ENCODE measurements at places on chromosomes 2 and 18. TPM values are rescaled to one million over a fixed set of nuclear protein-coding genes. Genes with fewer than 3 reads are reported as not detected.
A peak's percentile ranks its signal among the peaks of the same experiment; 100 is the strongest.

The ROCK1 gene
- 17.7 TPM for total RNA-seq

The ACVR1C gene
- total RNA-seq = 0.04 TPM

The ZNF514 gene
- 21.7 TPM for total RNA-seq

The CCDC74B gene
- 1.9 TPM for total RNA-seq

The G6PC2 gene
- total RNA-seq = not detected

DNA sequence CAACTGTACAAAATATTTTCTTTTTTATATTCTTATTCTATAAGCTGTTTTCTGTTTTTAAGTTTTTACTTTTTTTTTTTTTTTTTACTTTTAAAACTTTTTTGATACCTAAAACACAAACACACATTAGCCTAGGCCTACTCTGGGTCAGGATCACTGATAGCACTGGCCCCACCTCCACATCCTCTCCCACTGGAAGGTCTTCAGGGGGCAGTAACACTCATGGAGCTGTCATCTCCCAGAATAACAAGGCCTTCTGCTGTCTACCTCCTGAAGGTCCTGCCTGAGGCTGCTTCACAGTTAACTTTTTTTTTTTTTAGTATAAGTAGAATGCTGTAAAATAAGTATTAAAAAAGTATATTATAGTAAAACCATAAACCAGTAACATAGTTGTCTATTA lies 415.1 kb downstream of the PTPRM start:
- no peak for DNase-seq
- H3K4me1 ChIP-seq = peaks cover 8% of the 10 kb centered on the region
- H3K4me3 ChIP-seq = no peak overlapping the region
- no peak overlapping the region for H3K27ac ChIP-seq
- H3K27me3 ChIP-seq = no peaks in the 10 kb centered on the region

GRCh38 chr2:46460241-46460921 lies 19.0 kb upstream of the TMEM247 start:
- DNase-seq = no peak
- no peaks in the 10 kb centered on the region for H3K27me3 ChIP-seq
- H3K4me1 ChIP-seq = peaks cover 7% of the 10 kb centered on the region
- no peaks in the 10 kb centered on the region for H3K36me3 ChIP-seq

DNA sequence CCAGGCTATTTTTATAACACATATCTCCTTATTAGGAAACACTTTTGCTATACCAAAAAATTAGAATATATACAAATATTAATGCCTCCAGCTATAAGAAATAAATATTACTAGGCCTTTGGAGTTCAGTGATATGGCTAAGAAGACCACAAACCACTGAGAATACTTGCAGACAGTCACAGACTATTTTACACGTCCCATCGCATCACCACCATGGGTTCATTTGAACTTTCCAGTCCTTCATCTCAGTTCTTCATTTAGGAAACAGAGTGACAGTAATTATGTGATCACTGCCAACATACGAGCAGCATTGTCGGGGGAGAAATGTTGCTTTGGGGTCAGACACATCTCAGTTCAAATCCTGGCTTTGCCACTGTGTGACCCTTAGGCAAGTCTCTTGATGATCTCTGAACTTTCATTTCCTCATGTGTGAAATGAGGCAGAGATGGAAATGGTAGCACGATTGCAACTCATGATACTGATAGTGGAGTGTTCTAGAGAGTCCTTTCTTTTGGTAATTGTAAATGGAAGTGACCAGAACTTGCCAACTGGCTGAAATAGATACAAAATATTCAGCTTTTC lies 138.9 kb upstream of the NRP2 start:
- no peaks in the 10 kb centered on the region for H3K36me3 ChIP-seq
- no peak for DNase-seq
- H3K4me1 ChIP-seq = no peaks in the 10 kb centered on the region
- H3K27ac ChIP-seq = no peak overlapping the region
- H3K4me3 ChIP-seq = no peak overlapping the region
- H3K27me3 ChIP-seq = no peaks in the 10 kb centered on the region

- no peaks in the 10 kb centered on the region for H3K36me3 ChIP-seq
- H3K27me3 ChIP-seq = no peaks in the 10 kb centered on the region
- no peak for DNase-seq
- peak overlapping the region; percentile 74 for H3K4me3 ChIP-seq
- peak overlapping the region; percentile 90 for H3K27ac ChIP-seq
Measured at GRCh38 chr2:207528980-207529329, 807 bp upstream of the CREB1 start.

GRCh38 chr2:45841752-45842407 lies 190.4 kb downstream of the PRKCE start:
- H3K27me3 ChIP-seq = no peaks in the 10 kb centered on the region
- DNase-seq = no peak
- H3K36me3 ChIP-seq = no peaks in the 10 kb centered on the region
- no peak overlapping the region for H3K27ac ChIP-seq

DNA sequence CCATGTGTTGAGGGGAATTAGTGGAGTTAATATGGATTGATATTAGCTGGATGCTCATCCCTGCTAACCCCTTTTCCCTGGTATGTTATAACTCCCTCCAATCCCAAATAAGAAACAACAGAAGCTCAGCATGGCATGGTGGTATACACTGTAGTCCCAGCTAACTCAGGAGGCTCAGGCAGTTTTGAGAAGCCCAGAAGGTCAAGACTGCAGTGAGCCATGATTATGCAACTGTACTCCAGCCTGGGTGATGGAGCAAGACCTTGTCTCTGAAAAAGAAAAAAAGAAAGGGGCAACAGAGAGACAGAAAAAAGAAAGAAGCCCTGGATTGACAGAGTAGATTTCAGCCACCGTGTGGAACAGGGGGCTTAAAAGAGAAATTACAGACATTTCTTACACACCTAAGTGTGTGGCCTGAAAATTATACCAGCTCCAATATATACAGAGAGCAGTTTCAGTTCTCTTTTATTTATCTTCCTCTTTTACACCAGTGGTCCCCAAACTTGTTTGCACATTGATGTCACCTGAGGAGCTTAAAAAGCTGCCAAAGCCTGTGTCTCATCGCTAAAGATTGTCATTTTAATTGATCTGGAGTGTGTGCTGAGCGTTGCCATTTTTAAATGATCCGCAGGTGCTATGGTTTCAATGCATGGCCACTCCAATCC lies 203.6 kb downstream of the UBE2E3 start:
- DNase-seq = no peak
- H3K36me3 ChIP-seq = no peaks in the 10 kb centered on the region
- no peaks in the 10 kb centered on the region for H3K27me3 ChIP-seq
- no peak overlapping the region for H3K27ac ChIP-seq
- no peaks in the 10 kb centered on the region for H3K4me1 ChIP-seq
- no peak overlapping the region for H3K4me3 ChIP-seq

DNA sequence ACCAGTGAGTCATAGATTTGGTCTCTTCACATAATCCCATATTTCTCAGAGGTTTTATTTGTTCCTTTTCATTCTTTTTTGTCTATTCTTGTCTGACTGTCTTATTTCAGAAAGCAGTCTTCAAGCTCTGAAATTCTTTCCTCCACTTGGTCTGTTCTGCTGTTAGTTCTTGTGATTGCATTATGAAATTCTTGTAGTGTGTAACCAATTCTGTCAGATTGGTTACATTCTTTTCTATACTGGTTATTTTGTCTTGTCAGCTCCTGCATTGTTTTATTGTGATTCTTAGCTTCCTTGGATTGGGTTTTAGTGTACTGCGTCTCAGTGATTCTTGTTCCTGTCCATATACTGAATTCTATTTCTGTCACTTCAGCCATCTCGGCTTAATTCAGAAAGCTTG lies 18.6 kb downstream of the EHBP1 start:
- no peak overlapping the region for H3K4me3 ChIP-seq
- no peaks in the 10 kb centered on the region for H3K4me1 ChIP-seq
- H3K36me3 ChIP-seq = peaks cover 19% of the 10 kb centered on the region
- DNase-seq = no peak

- no peak overlapping the region for H3K4me3 ChIP-seq
- no peaks in the 10 kb centered on the region for H3K4me1 ChIP-seq
- no peak overlapping the region for H3K27ac ChIP-seq
Measured at GRCh38 chr18:9549405-9549804, 65.0 kb downstream of the PPP4R1 start.

GRCh38 chr2:119739580-119740255 lies 20.0 kb upstream of the PTPN4 start:
- no peak overlapping the region for H3K4me3 ChIP-seq
- peaks cover 11% of the 10 kb centered on the region for H3K4me1 ChIP-seq
- no peak for DNase-seq
- H3K27ac ChIP-seq = no peak overlapping the region

GRCh38 chr2:1925928-1926327 lies 181.6 kb upstream of the PXDN start:
- no peaks in the 10 kb centered on the region for H3K36me3 ChIP-seq
- no peak overlapping the region for H3K27ac ChIP-seq
- H3K27me3 ChIP-seq = peaks cover 100% of the 10 kb centered on the region
- no peak overlapping the region for H3K4me3 ChIP-seq
- DNase-seq = no peak
- H3K4me1 ChIP-seq = no peaks in the 10 kb centered on the region

DNA sequence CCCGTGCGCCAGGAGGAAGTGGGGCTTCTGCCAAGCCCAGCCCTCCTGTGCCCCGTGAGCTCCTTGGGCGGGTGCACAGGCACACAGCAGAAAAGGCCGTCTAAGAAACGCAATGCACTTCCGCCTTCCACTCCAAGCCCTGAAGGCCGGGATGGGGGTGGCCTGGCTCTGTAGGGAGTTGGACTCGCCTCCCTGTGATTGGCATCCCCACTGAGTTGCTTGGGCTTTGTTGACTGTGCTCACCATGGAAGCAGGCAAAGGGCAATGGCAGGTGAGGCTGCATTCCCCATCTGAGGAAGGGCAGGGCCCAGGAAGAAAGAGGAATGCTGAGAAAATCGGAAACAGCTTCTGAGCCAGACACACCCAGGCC lies 66.8 kb downstream of the CRACDL start:
- peak; percentile 100 for DNase-seq
- H3K36me3 ChIP-seq = peaks cover 9% of the 10 kb centered on the region
- H3K4me3 ChIP-seq = peak overlapping the region; percentile 63
- peak overlapping the region; percentile 95 for H3K27ac ChIP-seq
- no peaks in the 10 kb centered on the region for H3K27me3 ChIP-seq

DNA sequence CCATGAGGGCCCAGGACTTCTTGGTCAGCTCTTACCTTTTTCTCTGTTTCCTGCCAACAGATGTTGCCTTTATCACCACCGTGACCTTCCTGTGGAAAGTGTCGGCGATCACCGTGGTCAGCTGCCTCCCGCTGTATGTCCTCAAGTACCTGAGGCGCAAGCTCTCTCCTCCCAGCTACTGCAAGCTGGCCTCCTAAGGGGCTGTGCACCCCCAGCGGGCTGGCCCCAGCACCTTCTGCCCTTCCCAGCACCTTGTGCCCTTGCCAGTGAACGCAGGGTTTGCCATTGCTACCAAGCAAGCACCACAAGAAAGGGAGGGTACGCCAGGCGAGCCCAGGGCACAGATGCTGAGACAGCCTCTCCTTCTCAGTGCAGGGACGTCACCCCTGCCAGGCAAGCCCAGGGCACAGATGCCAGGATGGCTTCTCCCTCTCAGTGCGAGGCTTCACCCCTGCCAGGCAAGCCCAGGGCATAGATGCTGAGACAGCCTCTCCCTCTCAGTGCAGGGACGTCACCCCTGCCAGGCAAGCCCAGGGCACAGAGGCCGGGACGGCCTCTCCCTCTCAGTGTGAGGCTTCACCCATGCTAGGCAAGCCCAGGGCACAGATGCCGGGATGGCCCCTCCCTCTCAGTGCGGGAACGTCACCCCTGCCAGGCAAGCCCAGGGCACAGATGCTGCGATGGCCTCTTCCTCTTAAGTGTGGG lies 18.4 kb upstream of the NFATC1 start:
- no peaks in the 10 kb centered on the region for H3K36me3 ChIP-seq
- H3K4me3 ChIP-seq = no peak overlapping the region
- no peak for DNase-seq
- no peak overlapping the region for H3K27ac ChIP-seq

DNA sequence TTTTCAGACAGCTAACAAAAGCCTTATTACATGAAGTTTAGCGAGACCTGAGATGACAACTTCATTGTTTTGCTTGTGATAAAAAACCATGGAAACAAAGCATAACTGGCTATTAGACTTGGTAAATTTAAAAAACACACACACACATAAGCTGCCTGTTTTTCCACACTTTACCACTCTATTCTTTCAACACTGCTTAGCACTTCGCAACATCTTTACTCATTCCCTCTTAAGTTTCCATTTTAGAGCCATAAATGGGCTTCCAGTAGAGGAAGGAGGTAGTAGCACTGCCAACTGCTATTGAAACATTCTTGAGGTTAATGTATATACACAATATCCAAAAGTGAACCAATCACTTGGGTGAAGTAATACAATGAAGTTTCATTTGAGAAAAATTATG lies 54.1 kb downstream of the BAZ2B start:
- H3K4me1 ChIP-seq = no peaks in the 10 kb centered on the region
- no peaks in the 10 kb centered on the region for H3K27me3 ChIP-seq
- H3K4me3 ChIP-seq = no peak overlapping the region
- DNase-seq = no peak
- no peaks in the 10 kb centered on the region for H3K36me3 ChIP-seq
